Cerebellar nuclear complex (tissue), 1 donor: ENCODE measurements at places on chromosomes 7 and 10.

DNA sequence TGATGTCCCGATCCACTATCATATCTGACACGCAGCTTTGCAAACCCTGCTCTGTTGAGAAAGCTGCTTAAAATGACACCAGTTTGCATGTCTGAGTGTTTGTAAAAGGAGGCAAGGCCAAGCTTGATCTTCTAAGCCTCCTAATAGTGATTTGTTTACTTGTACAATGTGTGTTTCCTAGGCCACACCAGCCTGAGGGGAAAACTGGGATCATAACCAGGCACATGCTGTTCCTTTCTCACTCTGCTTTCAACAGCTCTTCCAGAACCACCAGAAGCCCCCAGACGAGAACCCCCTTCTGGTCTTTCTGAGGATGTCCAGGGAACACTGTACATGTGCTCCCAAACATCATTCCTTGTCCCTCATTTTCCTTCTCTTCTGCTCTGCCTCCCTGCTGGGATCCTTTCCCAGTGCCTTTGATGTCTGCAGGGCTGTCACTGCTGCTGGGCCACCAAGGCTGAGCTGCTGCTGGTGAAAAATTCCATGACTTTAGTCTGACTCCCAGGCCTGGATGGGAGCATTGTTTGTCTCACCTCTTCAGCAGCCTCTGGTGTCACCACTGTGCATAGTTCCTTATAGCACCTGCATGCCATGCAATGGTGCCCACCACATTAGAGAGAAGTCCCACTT lies 4.0 kb upstream of the LGI1 start:
- no peak for DNase-seq

DNA sequence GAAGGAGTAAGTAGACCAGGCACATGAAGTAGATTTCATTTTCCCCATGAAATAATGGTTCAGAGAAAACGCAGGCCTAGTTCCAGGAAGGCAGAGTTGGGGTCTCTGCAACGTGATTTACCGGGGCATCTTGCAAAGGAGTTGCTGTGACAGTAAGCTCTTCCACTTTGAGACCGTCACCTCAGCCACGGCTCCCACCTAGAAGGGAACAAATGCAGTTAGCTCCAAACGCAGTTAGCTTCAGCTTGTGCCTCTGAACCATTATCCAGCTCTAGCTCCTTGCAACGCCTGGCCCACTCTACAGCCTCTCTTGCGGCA lies 7.0 kb upstream of the MYO1G start:
- DNase-seq, result no peak

GRCh38 chr7:29281782-29282541 lies 87.4 kb downstream of the CHN2 start:
- no peak for DNase-seq

DNA sequence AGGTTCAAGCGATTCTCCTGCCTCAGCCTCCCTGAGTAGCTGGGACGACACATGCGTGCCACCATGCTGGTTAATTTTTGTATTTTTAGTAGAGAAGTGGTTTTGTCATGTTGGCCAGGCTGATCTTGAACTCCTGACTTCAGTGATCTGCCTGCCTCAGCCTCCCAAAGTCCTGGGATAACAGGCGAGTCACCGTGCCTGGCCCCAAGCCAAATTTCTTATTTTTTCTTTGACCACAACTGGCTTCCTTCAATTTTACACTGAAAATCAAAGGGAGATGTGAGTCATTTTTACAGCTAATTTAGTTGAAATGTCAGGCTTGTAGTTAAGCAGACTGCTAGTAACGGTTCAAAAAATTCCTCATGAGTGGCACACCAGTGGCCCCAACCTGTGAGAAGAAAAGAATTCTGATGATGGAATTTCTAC lies 7.8 kb downstream of the RNF216 start:
- DNase-seq, result no peak

DNA sequence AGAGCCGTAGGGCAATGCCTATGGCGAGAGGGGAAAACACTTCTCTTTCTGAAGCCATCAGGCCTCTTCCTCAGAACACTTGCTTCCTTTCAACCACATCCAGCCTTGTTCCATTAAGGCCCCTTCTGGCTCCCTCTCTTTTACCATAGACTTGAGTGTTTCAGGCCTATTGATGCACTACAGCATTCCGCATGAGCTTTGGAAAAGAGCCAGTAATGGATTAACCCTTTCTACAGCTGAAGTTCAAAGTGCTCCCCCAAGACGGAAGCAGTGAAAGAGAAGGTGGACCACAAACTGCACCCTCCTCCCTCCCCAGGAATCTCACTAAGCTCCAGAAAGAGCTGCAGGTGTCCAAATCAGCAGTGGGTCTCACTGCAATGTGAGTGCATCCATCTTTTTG lies 102.7 kb upstream of the C7orf33 start:
- no peak for DNase-seq

- DNase-seq, result no peak
Observed at GRCh38 chr7:152052771-152053170, 27.3 kb downstream of the GALNT11 start.

DNA sequence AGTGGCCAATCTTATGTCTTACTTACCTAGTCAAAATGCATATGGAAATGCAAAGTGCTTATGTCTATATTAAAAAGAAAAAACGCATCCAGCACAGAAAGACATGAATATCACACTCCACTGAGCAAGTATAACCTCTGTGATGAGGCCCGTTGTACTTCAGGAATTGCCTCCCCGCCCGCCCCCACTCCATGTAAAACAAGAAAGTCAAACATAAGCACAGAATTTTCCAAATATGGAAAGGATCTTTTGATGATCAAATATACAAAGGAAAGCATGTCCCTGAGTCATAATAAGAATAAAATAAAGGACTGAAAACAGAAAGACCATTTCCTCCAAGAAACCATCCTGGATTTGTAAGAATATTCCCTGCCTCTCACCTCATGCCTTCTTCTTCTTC lies 229.1 kb downstream of the BAMBI start:
- no peak for DNase-seq

GRCh38 chr7:127404286-127405072 lies 12.0 kb upstream of the ZNF800 start:
- no peak for DNase-seq

DNA sequence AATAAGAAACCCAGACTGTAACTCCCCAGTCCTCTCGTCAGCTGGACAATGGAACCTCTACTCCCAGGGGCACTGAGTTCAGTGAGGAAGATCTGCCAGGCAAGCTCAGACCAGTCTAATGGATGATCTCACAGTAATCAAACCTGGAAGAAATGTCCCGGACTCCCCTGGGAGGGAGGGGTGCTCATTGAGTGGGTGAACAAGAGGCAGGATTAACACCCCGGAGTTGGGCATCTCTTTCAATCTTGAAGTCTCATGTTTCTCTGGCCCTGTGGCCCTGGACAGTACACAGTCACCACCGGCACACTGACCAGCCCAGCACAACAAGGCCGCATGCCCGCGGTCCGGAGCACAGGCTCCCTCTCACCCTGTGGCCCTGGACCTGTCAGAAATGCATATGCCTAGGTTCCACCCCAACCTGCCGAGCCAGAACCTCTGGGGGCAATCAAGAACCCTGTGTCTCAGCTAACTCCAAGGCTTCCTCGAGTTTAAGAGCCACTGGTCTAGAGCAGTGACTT lies 27.8 kb downstream of the CXCL12 start:
- DNase-seq, result no peak

- peak; percentile 51 for DNase-seq
Observed at GRCh38 chr10:49620841-49621378, 7.1 kb downstream of the CHAT start.

DNA sequence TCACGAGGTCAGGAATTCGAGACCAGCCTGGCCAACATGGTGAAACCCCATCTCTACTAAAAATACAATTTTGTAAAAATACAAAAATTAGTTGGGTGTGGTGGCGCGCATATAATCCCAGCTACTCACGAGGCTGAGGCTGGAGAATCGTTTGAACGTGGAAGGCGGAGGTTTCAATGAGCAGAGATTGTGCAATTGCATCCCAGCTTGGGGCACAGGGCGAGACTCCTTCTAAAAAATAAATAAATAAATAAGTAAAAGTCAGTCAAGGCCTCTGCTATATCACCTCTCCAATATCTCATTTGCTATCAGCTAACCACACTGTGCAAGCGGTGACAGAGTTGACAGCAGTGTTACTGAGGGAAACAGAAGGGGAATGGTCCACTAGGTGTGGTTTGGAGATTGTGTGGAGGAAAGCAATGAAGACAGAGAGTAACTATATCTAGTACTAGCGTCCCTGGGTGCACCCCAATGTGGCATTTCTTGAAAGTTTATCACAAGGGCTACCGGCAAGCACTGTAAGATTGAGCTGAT lies 20.9 kb upstream of the NFE2L3 start:
- no peak for DNase-seq

GRCh38 chr7:120033114-120033513 lies 239.9 kb upstream of the KCND2 start:
- DNase-seq, result no peak

- no peak for DNase-seq
Observed at GRCh38 chr7:116683786-116684185, 11.8 kb downstream of the MET start.
